ENCODE measurements at places on chromosomes 13 and 19.

DNA sequence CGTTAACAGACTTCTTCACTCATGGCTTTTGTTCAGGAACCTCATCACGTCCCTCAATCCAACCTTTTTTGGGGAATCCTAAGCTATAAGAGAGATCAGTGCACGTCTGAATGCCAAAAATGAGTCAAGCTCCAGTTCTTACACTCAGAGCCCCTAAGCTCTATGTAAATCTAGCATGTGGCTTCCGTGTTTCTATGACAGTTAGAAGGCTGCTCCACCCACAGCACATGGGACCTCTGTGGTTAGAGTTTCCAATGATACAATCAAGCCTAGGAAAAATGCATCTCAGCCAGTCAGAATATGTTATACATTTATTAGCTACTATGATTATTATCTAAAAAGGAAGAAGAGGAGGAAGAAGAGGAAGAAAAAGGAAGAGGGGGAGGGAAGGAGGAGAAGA is 135.9 kb downstream of the ENOX1 start:
- no peak for DNase-seq

GRCh38 chr19:41480336-41480735 is 37.4 kb downstream of the ERICH4 start:
- DNase-seq = no peak

- DNase-seq = no peak
Observed at GRCh38 chr19:43320546-43320945, 32.9 kb upstream of the CD177 start.

DNA sequence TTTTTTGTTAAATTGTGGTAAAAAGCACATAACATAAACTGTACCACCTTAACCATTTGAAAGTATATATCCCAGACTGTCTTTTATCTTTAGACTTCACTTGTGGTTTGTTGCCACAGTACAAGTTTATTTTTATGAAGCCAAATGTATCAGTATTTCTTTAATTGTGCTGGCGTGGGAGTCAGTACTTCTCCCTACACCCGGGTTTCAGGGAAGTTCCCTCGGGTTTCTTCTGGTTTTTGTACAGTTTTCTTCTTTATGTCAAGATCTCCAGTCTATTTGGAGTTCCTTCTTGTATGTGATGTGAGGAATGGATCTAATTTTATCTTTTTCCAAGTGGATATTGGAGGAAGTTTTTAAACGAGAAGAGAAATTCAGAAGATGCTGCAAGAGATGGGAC is 20.5 kb downstream of the CCDC8 start:
- no peak for DNase-seq

DNA sequence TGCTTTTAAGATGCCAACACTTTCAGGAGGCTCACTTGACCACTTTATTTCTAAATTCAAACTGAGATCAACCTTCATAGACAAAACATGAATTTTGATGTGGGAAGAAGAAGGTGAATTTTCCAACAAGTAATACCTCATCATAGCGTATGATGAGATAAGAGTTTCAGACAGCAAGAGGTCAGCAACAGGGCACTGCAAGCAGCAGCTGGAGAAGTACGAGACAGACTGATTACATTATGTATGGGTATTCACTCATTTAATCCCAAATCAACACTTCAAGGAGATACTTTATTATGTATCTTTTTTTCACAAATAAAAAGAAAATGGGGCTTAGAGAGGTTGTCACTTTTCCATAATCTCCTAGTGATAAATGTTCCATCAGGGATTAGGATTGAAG is 389.8 kb downstream of the TBC1D4 start:
- DNase-seq = no peak

GRCh38 chr19:54114340-54115108 is 933 bp downstream of the TFPT start:
- DNase-seq = no peak

- DNase-seq = no peak
Observed at GRCh38 chr19:18939922-18940768, 872 bp downstream of the HOMER3 start.

DNA sequence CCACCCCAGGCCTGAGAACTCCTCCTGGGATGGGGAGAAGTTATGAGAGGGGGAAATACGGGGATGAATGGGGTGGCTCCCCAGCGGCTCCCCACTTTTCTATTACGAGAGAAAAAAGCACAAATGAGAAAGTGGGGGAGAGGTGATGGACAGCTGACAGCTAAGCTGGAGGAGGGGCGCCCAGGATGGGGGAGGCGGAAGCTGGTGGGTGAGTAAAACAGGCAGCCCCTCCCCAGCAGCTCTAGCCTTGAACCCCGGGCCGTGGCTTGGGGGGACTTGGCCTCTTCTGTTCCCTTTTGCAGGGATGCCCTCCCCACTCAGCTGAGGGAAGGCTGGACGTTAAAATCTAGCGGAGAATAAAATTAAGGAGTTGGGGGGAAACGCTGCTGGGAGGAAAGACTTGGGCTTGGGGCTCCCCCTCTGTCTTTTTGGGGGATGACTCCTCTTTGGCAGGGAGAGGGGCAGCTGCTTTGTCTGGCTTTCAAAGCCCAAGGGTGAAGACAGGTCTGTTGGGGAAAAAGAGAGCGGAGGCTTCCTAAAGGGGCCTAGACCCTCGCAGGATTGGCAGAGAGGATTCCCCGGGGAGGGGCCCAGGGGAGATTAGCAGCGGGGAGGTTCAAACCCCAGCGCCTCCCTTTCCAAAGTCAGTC is 1.4 kb upstream of the SAMD1 start:
- no peak for DNase-seq

DNA sequence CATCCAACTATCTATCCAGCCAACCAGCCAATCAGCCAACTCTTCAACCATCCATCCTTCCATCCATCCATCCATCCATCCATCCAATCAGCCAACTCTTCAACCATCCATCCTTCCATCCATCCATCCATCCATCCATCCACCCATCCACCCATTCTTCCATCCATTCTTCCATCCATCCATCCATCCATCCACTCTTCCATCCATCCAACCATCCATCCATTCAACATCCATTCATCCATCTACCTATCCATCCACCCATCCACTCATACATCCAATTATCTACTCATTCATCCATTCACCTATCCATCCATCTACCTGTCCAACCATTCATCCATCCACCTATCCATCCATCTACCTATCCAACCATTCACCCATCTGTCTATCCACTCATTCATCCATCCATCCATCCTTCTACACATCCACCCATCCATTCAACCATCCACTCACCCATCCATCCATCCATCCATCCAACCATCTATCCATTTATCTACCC is 9.4 kb downstream of the ARHGEF18 start:
- no peak for DNase-seq

DNA sequence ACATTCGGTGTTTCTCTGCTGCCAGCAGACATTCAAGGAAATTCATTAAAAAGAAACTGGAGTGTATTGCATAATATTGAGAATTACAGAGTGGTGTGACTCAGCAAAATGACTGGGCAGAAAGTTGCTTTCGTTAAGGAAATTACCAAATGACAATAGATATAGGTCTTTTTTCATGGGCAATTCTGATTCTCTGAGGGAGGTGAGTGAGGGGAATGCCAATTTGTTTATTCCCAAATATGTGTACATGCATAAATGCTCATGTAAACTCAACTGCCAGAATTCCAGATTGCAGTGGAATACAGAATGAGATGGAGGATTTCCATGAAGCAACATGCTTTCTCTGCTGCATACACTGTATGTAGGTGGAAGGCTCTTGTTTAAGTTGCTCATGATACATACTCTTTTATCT is 1730.1 kb downstream of the SLITRK5 start:
- DNase-seq = no peak

- no peak for DNase-seq
Observed at GRCh38 chr13:50677687-50678463, 165.6 kb downstream of the DLEU7 start.

- DNase-seq = no peak
Observed at GRCh38 chr13:38635030-38635429, 51.8 kb upstream of the FREM2 start.

GRCh38 chr19:38324431-38324830 is 4.8 kb downstream of the KCNK6 start:
- DNase-seq = no peak

- no peak for DNase-seq
Observed at GRCh38 chr13:27541386-27541785, 78.9 kb downstream of the LNX2 start.

GRCh38 chr13:100439247-100439970 is 149.2 kb downstream of the GGACT start:
- DNase-seq = no peak

DNA sequence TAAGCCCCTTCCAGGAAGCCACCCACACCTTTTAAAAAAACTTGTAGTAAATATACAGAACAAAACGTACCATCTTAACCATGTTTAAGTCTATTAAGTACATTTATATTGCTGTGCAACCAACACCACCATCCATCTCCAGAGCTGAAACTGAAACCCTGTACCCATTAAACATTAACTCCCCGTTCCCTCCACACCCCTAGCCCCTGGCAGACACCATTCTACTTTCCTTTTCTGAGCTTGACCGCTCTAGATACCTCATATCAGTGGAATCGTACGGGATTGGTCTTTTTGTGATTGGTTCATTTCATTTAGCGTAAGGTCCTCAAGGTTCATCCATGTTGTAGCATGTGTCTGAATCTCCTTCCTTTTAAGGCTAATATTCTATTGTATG is 13.0 kb upstream of the SPATA13 start:
- no peak for DNase-seq

- no peak for DNase-seq
Observed at GRCh38 chr19:10211061-10211460, 16.3 kb upstream of the DNMT1 start.

GRCh38 chr13:100434010-100434763 is 154.4 kb downstream of the GGACT start:
- DNase-seq = no peak

GRCh38 chr13:44191504-44192171 is 182.0 kb upstream of the SERP2 start:
- DNase-seq = peak; percentile 44

GRCh38 chr19:4400135-4400936 is at the start of gene SH3GL1:
TSS of gene SH3GL1 (minus strand) at chr19:4400547. CDS start at chr19:4400368, 179 bp downstream.
- peak; percentile 98 for DNase-seq

DNA sequence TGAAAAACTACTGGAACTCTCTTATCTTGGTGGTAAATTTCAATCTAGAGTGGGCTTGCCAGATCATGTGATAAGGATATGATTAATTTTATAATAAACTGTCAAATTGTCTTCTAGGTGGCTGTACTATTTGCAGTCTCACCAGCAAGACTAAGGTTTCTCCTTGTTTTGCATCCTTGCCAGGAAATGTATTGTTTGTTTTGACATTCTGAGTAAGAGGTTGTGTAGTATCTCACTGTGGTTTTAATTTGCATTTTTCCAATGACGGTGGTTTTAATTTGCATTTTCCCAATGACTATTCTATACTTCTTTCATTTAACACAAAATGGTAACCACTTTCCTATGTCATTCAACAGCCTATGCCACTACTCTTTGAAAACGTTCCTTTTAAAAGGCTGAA is 2.0 kb downstream of the CAB39L start:
- DNase-seq = no peak

DNA sequence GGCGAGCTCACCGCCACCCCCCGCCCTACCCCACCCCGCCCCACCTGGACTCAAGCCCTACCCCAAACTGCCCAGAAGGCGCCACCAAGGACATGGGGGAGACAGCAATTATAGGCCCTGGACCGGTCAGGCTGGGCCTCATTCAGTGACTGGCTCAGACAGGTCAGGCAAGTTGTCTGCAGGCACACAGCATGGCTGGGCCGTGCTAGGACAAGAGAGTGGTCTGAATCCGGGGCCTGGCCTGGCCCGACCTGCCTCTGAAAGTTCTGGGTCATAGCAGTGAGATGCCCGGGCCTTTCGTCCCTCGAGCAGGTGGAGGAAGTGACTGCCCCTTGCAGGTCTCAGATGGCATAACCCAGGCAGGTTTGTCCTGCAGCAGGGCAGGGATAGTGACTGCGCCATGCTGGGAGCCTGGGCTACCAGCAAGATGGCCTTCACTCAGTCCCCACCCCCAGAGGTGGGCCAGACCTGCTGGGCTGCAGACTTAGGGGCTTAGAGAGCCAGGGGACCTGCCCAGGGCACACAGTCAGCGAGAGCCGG is 21.0 kb downstream of the COMP start:
- no peak for DNase-seq

DNA sequence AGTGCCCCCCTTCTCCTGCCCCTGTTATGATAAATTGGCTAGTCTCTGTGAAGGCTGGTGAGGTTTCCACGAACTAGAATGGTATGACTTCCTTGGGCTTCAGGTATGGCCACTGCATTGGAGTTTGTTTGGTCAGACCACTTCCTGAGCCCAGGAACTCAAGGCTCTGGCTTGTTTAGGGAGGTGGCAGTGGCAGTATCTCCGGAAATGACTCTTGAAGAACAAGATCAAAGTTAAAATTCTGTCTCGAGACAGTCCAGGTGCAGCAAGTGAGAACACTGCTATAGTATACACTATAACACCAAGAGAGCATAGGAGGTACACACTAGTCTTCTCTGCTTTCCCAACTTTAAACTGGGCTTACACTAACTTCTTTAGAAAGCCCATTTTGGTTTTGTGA is 309.1 kb downstream of the KLF12 start:
- DNase-seq = no peak

- DNase-seq = no peak
Observed at GRCh38 chr13:111219280-111219679, 101.2 kb upstream of the TEX29 start.

DNA sequence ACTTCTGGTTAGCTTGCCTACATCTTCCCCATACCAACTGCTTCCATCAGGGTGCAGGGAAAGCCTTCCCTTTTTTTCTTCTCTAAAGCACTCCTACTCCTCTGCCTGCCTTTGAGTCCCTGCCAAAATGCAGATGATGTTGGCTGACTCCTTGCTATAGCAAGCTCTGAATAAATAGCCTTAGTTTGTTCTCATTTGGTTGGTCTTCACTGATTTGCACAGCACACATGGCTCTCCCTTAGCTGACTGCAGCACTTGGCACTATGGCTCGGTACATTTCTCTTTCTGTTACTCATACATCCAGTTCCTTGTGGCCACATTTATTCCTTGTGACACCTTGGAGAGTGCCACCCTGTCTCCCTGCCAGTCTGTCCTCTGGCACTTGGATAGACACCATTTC is 249.8 kb downstream of the DCLK1 start:
- no peak for DNase-seq

- peak; percentile 77 for DNase-seq
Observed at GRCh38 chr19:46529622-46530451, 34.2 kb upstream of the PNMA8B start.

DNA sequence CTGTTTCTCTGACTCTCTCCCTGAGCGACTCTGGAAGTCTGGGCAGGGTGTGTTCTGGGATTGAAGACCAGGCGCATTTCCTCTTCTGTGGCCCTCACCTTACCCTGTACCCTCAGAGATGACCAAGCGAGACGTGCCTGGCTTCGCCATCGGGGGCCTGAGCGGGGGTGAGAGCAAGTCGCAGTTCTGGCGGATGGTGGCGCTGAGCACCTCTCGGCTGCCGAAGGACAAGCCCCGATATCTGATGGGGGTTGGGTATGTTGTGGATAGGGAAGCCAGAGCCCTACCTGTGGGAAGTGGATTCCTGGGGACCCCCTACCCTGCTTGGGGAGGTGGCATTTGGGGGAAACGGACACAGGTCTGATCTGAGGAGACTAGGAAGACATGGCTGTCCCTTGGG is 5.8 kb upstream of the DNM2 start:
- no peak for DNase-seq

- no peak for DNase-seq
Observed at GRCh38 chr19:7931221-7932061, 5.5 kb upstream of the CTXN1 start.

- DNase-seq = no peak
Observed at GRCh38 chr19:5933391-5934068, 19.5 kb downstream of the CAPS start.

GRCh38 chr19:20247016-20247683 is 80.1 kb downstream of the ZNF486 start:
- no peak for DNase-seq

GRCh38 chr13:45792827-45793303 is 58.7 kb downstream of the SIAH3 start:
- DNase-seq = no peak

Measured in hematopoietic multipotent progenitor cell treated with erythropoietin and hydrocortisone succinate and interleukin-3 and kit ligand, for 17 days (in vitro differentiated cells).